ENCODE measurements at places on chromosomes 4 and X.

DNA sequence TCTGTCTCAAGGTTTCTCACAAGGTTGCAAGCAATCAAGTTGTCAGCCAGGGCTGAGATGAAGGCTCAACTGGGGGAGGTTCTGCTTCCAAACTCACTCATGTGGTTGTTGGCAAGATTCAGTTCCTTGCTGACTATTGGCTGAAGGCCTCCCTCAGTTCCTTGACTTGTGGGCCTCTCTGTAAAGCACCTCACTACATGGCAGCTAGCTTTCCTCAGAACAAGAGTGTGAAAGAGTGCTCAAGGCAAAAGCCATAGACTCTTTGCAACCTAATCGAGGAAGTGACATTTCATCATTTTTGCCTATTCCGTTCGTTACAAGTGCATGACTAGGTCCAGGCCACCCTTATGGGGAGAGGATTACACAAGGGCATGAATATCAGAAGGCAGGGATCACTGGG, 52.0 kb downstream of the CXorf58 start:
- no peak for DNase-seq

DNA sequence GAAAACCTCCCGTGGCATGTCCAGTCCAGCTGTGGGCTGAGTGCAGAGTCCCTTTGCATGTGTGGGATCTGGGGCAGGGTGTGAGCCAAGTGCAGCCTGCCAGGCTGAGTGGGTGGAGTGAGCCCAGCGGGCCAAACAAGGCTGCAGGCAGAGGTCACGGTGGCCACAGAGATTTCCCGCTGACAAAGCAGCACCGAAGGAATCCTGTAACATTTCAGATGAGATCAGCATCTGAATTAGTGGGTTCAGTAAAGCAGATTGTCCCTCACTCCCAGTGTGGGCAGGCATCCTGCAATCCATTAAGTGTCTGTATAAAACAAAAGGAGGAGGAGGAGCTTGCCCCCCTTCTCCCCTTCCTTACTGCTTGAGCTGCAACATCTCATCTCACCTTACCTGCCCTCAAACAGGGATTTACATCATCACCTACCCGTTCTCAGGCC, 324.4 kb downstream of the FAT4 start:
- DNase-seq: peak; percentile 22

DNA sequence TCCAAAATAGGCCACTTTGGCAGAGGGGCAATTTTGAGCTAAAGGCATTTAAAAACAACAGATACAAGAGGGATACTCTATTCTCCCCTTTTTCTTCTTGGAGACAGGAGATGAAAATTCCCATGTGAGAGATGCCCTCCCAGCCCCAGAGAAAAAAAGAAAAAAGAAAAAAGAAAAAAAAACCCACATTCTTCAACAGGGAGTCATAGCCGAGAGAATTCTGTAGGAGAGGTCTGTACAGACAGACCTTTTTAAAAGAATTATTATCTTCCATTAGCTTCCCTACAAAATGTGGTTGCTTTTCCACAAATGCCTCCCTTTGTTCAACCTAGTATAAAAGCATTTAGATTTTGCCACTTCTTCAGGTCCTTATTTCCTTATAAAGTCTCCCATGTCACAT, 89.9 kb downstream of the SPCS3 start:
- no peak for DNase-seq

DNA sequence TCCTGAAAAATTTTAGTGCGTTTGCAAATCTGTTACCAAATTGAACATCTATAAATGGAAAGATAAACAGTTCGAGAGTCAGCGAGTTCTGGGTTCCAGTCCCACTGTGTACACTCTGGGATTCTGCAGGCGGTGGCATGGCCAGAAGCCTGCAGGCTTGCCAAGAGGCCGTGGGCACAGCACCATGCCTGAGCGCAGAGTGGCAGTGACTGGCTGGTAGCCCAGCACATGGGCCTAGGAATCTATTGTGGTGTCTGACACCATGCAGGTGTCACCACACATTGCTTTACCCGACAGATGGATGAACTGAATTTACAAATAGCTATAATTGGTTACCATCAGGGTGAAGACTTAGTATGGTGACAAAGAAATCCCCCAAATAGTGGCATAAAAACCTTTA, 71.7 kb upstream of the TLR3 start:
- no peak for DNase-seq

DNA sequence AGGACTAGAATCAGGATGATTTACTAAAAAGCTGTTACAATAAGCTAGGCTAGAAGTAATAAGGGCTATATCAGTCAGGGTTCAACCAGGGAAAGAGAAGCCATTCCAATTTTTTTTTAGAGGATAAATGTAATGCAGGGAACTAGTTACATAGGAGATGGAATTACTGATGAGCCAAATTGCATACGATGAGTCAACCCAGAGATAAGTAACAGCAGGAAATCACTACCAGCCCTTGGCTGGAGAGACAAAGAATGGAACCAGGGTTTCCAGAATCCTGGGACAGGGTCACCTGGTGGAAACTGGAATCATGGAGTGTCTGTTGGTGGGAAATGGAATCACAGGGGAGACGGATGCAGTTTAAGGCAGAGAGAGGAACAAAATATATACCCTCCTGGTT, 13.1 kb upstream of the MAGEA4 start:
- DNase-seq: peak; percentile 25

- no peak for DNase-seq
These were observed 291.4 kb downstream of the PABPC4L start for GRCh38 chr4:133910165-133910564.

- no peak for DNase-seq
These were observed 199.2 kb downstream of the MAB21L2 start for GRCh38 chr4:150781191-150781590.

All from AG10803 (cell line).